Epithelial cell of prostate (primary cell): ENCODE measurements at places on chromosomes 3 and 15.

GRCh38 chr3:183098536-183099025 lies 715 bp downstream of the MCCC1 start:
- DNase-seq, result no peak

DNA sequence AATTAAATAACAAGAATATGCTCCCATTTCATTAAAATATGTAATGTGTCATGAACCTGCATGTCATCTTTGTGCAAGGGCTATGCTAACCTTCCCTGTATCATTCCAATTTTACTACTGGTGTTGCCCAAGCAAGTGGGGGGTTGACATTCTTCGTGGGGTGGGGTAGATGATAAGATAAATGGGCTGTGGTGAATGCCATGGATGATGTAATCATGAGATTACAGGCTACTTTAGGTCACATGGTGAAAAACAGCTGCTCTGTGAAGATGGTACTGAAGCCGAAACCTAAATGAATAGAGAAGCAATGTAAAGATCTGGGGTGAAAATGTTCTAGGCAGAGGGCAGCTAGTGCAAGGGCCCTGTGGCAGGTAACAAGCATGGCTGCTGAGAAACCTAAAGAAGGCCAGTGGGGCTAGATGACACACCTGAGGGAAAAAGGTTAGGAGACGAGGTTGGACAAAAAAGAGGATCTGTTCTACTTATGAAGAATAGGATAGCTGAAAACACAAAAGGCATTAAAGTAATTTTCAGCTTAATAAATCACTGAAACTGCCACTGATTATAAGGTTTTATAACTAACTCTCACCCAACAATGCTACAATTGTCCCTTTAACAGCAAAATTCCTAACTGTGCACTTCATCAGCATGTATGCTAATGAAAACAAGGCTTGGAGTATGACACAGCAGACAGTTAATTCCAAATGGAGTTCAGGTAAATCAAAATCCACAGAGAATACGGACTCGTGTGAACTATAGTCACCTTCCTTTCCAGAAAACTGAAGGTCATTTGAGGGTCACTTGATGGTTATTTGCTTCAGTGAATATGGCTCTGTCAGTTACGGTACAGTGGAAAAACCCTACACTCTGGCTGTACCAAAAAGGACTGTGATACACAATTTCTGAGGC lies 35.0 kb downstream of the MTMR10 start:
- no peak for DNase-seq

DNA sequence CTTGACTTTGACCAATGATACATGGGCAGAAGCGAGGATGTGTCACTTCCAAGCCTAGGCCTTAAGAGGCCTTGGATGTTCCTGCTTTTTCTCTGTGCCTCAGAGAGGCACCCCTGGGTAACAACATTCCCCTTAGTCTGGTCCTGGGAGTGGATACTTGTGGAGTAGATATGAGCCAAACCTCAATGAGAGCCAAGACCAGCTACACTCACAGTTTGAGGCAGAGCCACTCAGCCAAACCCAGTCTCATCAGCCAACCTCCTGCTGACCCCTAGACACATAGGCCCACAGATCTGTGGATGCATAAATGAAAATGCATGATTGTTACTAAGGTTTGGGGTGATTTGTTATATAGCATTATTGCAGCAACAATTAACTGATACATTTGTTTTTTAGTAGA lies 114.2 kb downstream of the ZNF621 start:
- DNase-seq, result no peak

DNA sequence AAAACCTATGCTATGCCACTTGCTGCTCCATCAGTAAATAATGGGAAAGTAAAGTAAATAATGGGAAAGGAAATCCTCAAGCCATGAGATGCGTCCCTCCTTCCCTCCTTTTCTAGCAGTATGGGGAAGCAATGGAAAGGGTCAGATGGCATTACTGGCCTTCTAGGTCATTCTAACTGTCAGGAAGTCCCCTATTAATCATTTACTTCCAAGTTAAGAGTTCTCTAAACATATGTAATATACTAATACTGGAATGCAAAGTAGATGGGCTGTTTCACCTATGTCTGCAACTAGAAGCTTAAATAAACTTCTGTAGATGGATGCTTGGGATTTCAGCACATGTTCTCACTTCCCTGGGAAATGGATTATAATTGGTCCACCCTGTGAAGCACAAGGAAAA lies 55.9 kb downstream of the MDFIC2 start:
- DNase-seq, result no peak

GRCh38 chr3:47645551-47645950 lies 66.9 kb upstream of the CSPG5 start:
- no peak for DNase-seq
